ENCODE measurements at places on chromosomes 3 and 15.

GRCh38 chr15:74657846-74658245, 38.0 kb downstream of the EDC3 start:
- DNase-seq, result no peak

DNA sequence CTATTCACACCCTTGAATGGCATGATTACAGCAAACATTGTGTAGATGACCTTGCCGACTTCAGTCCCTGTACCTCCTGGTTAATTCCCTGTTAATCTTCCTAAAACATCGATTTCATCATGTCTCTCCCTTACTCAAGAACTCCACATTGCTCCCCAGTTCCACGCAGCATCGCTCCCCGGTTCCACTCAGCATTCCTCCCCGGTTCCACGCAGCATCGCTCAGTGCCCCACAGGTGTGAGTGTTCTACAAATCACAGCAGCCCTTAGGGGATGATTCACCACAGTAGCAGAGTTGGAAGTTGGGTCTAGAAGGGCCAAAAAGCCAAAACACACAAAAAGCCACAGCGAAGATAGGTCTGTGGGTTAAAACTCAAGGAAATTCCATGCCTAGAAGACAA, 8.6 kb upstream of the TNK2 start:
- DNase-seq, result no peak

DNA sequence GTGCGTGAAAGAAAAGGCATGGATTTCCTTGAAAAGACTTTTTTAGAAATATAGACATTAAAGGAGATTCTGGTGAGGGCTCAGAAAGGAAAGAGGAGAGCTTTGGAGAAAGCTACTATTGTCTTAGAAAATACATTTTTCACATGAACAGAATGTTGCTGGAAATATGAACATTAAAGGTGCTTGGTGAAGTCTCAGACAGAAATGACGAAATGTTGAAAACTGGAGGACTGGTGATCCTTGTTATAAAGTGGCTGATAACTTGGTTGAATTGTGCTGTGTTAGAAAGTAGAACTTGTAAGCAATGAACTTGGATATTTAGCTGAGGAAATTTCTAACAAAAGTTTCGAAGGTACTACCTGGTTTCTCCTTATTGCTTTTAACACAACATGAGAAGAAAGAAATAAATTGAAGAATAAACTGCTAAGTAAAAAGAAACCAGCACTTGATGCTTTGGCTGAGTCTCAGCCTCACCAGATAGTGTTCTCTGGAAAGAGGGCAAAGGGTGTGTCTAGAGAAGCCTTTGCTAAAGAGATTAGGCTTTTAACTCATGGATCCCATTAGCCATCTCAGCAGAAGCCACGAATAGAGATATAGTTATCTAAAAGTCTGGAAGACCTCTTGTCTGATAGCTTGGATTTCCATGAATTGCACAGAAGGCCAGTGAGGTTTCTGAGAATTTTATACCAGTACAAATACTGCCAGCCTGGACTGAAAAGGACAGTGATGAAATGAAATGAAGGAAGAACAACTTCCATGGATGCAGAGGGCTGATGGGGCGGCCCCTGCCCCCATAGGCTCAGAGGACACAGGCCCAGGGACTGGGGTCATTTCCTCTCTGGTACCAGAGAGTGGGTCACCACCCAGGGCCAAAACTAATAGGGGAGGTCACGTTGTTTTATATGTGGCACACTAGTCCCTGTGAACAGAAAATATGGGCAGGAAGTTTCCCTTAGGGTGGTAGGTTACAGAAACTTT, 91.5 kb downstream of the RPL22L1 start:
- no peak for DNase-seq

DNA sequence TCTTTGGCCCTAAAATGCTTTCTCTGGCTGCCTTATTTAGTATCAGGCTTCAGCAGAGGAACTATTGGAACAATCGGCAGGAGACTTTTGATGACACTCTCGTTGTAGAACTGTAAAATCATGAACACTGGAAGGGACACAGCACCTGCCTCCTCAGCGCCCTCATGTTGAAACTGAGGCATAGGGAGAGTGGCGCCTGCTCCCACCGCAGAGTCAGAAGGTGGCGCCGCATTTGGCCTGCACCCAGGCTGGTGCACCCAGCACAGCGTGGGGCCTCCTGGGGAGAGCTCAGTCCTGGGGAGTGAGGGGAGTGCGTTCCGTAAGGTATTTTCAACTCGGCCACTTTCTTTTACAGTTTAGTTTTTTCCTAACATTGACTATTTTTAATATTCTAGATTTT, 78.2 kb upstream of the BLM start:
- no peak for DNase-seq

- no peak for DNase-seq
Observed at GRCh38 chr3:144036498-144036897, 64.9 kb downstream of the DIPK2A start.

DNA sequence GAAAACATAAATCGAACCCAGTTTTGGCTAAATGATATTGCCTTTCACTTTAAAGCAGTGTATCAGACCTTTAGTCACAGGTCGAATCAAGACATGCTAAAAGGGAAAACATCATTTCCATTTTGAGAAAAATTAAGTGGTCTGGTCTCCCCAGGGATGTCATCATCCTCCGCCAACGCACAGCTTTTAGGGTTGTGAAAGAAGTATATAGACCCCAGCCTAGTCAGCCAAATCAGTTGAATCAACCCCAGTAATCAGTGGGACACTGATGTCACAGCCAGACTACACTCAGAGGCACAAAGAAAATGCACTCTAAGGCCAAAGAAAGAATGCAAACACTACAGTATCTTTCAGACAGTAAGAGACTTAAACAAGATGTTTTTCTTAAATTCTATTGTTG, 187.4 kb downstream of the ZIC4 start:
- DNase-seq, result no peak

DNA sequence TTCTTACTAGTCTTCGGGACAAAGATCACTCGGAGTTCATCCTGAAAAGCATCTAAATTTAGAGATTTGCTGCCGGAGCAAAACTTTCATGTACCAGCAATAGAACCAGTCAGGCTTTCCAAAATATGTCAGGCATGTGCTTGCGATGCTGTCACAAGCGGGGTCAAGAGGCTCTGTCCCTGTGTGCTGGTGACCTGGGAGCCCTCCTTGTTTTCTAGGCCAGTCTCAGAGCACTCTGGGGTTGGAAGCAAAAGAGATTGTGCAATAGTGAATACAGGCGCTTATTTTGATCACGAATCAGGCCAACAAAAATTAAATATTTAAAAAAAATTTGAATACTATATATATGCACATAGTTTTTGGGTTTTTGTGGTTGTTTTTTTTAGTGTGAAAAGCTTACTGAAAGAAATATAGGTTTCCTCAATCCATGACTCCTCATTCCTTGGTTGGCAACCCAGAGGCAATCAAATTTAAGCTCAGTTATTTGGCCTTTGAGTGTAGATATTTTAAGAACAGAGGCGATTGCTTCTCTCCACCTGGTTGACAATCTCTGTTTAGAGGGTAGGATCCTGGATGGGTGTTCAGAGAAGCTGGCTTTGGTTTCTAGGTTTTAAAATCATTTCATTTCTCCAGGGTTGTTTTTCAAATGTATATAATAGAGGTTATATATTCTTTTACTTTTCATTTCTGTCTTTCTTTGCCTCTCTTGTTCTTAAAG, 8.4 kb upstream of the KLHL24 start:
- no peak for DNase-seq

Measured in SK-MEL-5 (cell line).